ENCODE measurements at places on chromosomes 12 and 14.

DNA sequence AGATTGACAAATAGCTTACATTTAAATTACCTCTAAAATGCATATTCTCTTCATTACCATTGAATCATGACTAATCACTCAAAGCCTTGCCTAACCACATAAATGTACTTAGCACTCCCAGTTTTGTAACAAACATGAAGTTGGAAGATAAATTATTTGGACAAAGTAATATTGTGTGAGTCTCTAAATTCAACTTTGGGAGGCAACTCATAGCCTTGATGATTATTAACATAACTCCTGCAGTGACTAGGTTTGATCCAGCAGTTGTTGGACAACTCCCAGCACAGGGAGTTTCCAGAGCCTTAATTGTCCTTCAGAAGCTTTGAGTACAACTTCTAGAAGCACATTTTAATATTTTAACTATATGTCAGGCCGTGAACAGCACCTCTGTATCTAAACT lies 153.4 kb upstream of the PDZRN4 start:
- no peak for DNase-seq

- no peak for DNase-seq
Observed at GRCh38 chr14:75018694-75019093, 16.0 kb downstream of the EIF2B2 start.

- no peak for DNase-seq
Observed at GRCh38 chr14:93690146-93690545, 98.1 kb downstream of the PRIMA1 start.

DNA sequence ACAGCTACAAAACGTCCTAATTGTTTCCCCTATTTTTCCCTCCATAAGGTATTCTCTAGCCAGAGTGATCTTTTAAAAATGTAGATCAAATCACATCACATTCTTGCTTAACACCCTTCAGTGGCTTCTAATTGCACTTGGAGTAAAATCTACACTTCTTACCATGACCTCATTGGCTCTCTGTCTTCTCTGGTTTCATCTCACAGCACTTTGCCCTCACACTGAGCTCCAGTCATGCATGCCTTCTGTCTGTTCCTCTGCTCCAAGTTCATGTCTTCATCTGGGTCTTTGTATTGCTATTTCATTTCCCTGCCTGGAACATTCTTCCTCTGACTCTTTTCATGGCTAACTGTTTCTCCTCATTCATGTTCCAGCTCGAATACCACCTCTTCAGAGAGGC lies 220.4 kb upstream of the GARIN6 start:
- DNase-seq: no peak

DNA sequence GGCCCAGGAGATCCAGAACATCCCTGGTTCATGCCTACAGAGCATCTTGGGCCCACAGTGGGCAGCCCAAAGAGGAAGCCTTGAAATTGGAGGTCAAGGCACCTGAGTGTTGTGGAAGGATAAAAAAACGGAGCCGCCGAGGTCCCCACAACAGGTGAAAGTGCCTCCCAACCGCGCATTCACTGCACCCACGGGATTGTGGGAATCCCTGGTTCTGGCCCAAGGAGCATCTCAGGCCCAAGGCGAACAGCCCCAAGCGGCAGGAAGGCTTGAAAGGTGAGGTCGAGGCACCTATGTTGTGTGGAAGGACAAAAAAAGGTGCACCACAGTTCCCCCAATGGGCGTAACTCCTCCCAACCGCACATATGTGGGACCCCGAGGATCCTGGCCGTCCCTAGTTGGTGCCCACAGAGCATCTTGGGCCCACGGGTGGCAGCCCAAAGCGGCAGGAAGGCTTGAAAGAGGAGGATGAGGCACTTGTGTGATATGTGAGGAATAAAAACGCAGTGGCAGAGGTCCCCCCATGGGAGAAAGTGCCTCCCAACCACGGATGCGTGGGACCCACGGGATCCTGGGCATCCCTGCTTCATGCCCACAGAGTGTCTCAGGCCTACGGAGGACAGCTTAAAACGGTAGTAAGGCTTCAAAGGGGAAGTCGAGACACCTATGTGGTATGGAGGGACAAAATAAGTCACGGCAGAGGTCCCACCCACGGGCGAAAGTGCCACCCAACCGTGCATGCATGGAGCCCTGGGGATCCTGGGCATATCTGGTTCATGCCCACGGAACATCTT lies 583.9 kb downstream of the ALG10 start:
- no peak for DNase-seq

Data from stimulated activated CD8-positive, alpha-beta memory T cell treated with anti-CD3 and anti-CD28 coated beads, Interleukin-7, amount 100 ng/mL, for 1 hour (primary cell).